ENCODE measurements at places on chromosomes 7 and 10. TPM values are rescaled to one million over a fixed set of nuclear protein-coding genes. Genes with fewer than 3 reads are reported as not detected.

Gene CALCR
- total RNA-seq = not detected

Gene ADAM22
- 0.38 TPM for total RNA-seq

Gene IMMP2L
- 19.7 TPM for total RNA-seq

Gene LIPF
- total RNA-seq = not detected

Gene GPRIN2
- total RNA-seq = 37.6 TPM

Gene ATRNL1
- 0.30 TPM for total RNA-seq
